Stimulated activated CD4-positive, alpha-beta T cell treated with anti-CD3 and anti-CD28 coated beads, Interleukin-15, amount 100 ng/mL, for 24 hours (primary cell): ENCODE measurements at places on chromosomes 5 and 9.

GRCh38 chr5:127647361-127647958 is 1.4 kb upstream of the CTXN3 start:
- DNase-seq: no peak

- no peak for DNase-seq
These were observed 31.0 kb upstream of the NFIB start for GRCh38 chr9:14344941-14345353.

DNA sequence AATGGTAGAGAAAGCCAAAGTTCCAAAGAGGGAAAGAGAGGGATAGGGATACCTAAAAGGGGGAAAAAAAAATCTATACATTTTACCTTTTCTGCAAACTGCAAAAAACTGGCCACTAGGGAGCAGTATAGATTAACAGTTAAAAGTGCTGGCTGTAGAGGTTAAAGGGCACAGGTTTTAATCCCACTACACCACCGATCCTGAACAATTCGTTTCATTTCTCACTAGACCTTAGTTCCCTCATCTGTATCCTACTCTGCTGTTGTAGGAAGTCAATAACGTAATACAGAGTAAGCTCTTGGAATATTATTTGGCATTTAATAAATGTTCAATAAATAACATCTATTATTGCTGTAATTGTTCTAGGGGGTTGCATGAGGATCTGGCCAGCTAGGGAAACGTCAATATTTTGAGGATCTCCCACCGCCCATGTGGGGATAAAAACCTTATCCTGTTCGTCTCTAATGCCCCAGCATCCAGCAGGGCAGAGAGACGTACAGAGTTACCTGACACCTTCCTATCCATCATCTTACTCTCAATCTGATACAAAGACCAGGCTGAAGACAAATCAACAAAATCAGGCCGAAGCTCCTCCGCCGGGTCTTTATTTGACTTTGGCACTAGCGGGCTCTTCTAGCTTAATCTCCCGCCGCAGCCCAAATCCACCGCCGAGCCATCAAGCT is 757 bp downstream of the CDC26 start:
- peak; percentile 19 for DNase-seq

DNA sequence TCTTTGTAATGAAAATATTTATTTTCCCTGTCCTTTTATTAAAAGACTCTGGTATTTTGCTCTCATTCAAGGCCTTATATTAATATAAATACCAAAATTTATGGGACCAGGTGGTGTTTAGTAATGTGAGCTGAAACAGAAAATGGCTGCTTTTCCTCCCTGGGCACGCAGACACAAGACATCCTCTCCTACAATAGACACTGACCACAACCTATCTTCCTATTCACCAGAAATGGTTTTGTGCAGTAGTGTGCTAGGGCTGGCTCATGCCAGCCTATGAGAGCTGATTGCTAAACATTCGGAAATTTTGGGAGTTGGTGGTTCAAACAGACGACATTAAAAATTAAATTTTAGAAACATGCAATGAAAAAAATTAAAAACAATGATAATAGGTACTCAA is 338.2 kb downstream of the BNC2 start:
- DNase-seq: no peak

DNA sequence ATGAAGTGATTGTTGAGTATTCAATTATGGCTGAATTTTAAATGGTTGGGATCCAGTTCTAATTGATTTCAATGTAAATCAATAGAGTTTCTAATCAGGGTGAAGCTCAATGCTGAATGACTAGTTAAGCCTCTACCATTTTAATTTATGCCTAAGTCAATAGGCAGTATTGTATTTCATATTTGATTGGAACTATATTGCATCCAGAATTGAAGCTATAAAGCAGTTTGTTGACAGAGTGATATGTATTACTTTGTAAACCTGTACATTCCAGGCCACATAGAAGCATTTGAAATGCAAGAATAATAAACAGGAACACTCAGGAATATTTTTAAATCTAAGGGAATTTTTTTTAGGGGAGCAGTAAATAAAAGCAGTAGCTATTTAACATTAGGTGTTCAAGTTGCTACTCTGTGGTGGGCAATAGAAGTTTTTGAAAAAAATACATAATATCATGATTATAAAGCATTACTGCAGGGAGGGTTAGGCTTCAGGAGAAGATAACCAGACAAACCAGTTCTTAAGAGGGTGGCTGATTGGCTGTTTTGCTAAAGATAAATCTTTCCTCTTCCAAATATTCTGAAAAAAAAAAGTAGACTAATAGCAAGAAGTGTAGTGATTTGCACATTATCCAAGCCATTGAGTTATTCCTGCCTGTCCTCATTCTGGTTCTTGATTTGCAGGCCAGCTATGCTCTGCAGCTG is 492.0 kb upstream of the MEF2C start:
- no peak for DNase-seq

- DNase-seq: no peak
These were observed at the start of gene TRPM3 for GRCh38 chr9:71121275-71122021. Gene TRPM3, minus strand, starts transcription at chr9:71121621. Its CDS starts 267 bp downstream, at chr9:71121354.

- no peak for DNase-seq
These were observed 149.5 kb downstream of the BAAT start for GRCh38 chr9:101235105-101235866.

DNA sequence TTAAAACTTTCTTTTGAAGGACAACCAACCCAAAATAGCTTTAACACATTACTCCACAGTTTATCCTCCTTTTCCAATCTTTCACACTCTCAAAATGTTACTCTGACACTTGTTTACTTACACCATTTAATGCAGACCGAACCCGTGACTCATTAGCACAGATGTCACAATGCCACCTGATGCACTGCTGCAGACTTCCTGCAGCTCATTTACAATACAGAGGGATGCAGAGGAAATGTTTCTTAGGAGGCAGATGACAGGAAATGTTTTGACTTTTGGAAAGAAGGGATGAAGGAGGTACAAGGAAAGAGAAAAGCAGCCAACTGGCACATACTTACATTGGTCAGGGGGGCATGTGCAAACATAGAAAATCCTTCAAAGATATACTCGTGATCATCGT is 39.0 kb downstream of the DROSHA start:
- no peak for DNase-seq

DNA sequence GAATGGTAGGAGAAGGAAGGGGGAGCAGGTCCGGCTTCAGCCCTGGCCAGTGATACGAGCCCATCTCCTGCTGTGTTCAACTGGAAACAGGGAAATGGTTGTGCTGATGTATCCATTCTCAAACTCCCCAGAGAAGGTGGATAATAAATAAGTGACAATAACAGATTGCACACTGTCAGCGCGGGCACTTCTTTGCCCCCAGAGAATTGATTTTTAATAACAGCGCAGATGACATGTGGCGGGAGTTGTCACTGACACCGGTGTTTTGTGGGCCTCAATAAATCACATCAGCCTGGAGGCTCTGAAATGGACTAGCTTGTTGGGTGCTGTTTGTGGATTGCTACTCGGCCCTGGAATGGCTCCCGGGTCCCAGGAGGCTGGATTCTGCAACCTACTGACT is 141.4 kb upstream of the PANK3 start:
- DNase-seq: no peak

- no peak for DNase-seq
These were observed 149.6 kb upstream of the DMRT1 start for GRCh38 chr9:691825-692400.

- no peak for DNase-seq
These were observed 15.2 kb downstream of the EXD3 start for GRCh38 chr9:137407590-137408300.

GRCh38 chr9:105681724-105682123 is 12.6 kb upstream of the TMEM38B start:
- DNase-seq: no peak

- no peak for DNase-seq
These were observed 205.6 kb downstream of the GADD45G start for GRCh38 chr9:89810431-89810830.

- DNase-seq: no peak
These were observed 364.0 kb downstream of the NDUFS4 start for GRCh38 chr5:53924392-53924791.

DNA sequence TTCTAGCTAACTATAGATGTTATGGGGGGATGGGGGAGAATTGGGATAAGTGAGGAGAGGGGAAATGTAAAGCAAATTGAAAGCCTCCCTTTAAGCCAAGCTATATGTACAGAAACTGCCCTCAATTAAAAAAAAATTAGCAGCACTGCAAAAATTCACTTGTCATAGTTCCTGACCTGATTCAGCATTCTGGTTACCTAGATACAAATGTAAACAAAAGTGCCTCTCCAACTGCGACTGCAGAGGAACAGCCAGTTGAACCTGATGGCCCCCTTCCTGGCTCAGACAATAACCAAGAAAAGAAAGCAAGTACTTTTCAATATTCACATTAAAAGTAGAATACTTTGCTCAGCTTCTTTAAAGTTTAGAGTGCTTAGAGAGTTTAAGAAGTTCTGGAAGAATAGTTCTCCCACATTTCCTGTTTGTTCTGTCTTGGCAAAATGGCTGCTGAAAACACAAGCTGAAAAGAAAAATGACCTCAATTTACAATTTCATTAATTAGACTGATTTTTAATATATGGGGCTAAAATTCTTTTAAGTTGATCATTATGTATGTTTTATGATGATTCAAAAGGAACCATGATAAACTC is 1.5 kb downstream of the FAM81B start:
- no peak for DNase-seq

- no peak for DNase-seq
These were observed 2.6 kb upstream of the SMC5 start for GRCh38 chr9:70256123-70256551.

- DNase-seq: no peak
These were observed 50.0 kb downstream of the MFAP3 start for GRCh38 chr5:154088801-154089200.

DNA sequence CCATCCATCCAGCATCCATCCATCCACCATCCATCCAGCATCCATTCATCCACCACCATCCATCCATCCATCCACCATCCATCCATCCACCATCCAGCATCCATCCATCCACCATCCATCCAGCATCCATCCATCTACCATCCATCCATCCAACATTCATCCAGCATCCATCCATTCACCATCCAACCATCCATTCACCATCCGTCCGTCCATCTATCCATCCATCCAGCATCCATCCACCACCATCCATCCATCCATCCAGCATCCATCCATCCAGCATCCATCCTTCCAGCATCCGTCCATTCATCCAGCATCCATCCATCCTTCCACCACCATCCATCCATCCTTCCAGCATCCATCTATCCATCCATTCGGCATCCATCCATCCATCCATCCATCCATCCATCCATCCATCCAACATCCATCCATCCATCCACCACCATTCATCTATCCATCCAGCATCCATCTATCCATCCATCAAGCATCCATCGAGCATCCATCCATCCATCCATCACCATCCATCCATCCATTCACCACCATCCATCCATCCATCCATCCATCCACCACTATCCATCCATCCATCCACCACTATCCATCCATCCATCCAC is 32.4 kb upstream of the WDR5 start:
- no peak for DNase-seq

GRCh38 chr5:72244862-72245371 is 75.1 kb downstream of the MRPS27 start:
- no peak for DNase-seq

DNA sequence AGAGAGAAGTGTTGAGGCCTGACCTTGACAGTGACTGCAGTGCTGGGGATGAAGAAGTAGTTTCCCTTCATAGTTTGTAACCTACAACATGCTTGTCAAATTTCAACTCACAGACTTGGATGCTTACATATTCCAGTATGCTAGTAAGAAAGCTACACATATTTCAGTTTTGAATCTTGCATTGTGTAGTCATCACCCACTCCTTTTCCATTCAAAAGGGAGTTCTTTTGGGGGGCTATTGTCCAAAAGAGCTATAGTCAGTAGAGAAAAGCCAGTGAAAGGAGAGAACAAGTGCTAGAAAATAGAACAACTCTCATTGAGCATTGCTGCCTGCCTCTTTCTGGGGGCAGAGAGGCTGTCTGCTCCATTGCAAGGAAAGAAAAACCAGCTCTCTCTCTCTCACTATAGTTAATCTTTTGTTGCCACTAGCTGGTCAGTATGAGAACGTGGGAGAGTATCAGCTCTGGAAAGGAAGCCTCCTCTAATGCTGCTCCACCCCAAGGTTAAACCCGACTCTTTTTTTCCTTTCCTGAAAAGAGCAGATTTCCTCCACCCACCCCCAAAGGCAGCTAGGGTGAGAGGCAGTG is 7.3 kb downstream of the ASTN2 start:
- DNase-seq: no peak

GRCh38 chr5:60997721-60998120 is 52.7 kb downstream of the NDUFAF2 start:
- no peak for DNase-seq

DNA sequence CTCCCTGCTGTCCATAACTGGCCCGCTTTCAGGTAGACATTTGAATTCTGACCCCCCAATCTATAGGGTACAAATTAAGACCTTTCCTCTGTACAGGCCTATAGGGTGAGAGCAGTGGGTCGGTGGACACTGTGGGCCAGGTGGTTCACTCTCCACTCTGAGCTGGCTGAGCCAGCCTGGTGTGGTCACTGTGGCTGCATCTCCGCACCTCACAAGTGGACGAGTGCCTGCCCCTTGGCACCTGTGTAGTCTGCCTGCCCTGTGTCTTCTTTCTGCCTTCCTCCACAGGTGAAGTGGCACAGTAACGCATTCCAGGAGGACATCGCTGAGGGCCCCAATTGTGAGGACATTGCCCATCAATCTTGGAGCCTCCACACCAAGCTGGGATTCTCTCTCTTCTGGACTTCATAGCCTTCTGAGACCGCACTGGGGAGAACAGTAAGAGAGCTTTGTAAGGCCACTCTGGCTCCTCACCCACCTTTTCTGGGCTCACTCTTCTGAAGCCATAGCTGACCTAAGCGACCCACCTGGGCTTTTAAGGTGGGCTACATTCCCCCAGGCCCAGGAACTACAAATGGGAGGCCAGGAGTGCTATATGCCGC is 33.5 kb upstream of the JADE2 start:
- no peak for DNase-seq

GRCh38 chr5:59893429-59894227 is at the start of gene PDE4D:
Gene PDE4D, minus strand, starts transcription at chr5:59893726.
- DNase-seq: peak; percentile 18

- no peak for DNase-seq
These were observed 56.1 kb upstream of the CCDC112 start for GRCh38 chr5:115352571-115352970.

GRCh38 chr5:4772591-4772990 is 367.5 kb upstream of the ADAMTS16 start:
- no peak for DNase-seq

DNA sequence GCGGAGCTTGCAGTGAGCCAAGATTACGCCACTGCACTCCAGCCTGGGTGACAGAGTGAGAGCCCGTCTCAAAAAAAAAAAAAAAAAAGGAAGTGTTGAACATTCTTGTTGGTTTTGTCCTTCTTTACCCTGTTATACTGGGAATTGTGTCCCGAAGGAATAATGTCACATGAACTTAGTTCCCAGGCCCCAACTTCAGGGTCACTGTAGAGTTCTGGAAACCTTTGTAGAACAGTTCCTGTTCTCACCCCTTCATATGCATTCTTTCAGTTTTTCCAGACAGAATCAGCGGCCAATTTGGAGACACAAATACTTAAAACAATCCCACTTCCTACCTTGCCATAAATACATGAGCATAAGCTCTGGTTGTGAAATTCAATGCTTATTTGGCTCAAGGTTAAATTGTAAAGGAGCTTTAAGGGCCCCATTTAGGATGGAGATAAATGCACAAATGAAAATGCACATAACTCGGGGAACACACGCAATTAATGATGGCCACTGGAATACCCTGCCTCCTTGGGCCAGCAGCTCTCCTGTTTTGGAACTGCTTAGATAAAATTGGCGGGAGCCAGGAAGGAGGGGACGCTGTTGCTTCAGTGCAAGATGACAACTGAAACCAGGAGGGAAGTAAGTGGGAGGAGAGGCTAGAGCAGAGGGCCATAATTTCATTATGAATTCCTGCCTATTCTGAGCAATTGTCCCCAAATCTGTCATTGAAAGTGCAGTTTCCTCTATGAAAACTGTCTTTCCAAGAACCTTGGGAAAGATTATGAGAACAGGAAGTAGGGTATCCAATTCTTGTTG is 153.7 kb downstream of the FGF1 start:
- DNase-seq: no peak
